ENCODE measurements at places on chromosomes 7 and 10.

- DNase-seq, result no peak
Measured at GRCh38 chr10:95513008-95513589, 48.1 kb downstream of the SORBS1 start.

GRCh38 chr10:28179006-28179742 is 123.7 kb downstream of the MPP7 start:
- peak; percentile 60 for DNase-seq

DNA sequence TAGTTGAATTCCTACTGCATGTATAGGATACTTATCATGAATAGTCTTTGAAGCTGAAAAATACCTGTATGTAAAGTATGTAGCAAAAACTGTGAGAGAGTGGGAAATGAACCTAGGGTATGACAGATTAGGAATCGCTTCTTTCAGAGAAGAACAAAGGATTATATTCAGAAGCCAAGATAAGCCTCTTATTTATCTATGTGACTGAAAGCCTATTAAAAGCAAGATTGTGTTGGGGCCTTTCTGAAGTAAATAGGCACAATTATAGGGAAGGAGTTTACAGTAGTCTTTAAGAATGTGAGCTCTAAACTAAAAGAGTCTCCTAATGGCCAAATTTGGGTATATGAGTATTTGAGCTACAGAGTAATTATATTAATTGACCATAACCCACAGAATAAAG is 102.1 kb downstream of the MTERF1 start:
- DNase-seq, result no peak

- DNase-seq, result no peak
Measured at GRCh38 chr7:97771576-97771975, 39.7 kb downstream of the TAC1 start.

GRCh38 chr10:59002011-59002410 is 174.4 kb upstream of the PHYHIPL start:
- DNase-seq, result no peak

- no peak for DNase-seq
Measured at GRCh38 chr7:16460789-16461493, 4.6 kb downstream of the SOSTDC1 start.

- DNase-seq, result no peak
Measured at GRCh38 chr7:18860221-18860620, 257.2 kb downstream of the TWIST1 start.

DNA sequence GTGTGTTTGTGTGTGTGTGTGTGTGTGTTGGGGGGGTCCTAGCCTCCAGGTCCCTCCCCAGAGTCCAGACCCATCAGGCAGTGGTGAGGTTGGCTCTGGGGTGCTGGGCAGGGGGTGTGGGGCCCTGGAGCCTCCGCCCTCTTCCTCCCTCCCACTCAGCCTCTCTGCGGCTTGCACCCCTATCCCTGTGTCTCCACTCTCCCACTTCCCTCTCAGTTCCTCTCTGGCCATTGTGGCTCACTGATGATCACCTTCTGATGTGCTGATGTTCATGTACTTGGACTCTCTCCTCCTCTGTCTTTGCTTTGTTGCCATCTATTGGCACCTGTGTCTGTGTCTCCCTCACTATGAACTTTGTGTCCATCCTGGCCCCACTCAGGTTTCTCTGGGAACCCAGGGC is 298.7 kb downstream of the ZEB1 start:
- no peak for DNase-seq

GRCh38 chr10:69758310-69758728 is 43.4 kb upstream of the COL13A1 start:
- no peak for DNase-seq

GRCh38 chr10:72367301-72367960 is 12.7 kb upstream of the DNAJB12 start:
- DNase-seq, result no peak

- peak; percentile 18 for DNase-seq
Measured at GRCh38 chr7:141073641-141074161, at the start of gene TMEM178B. Gene TMEM178B (plus strand): TSS chr7:141074064.

GRCh38 chr10:130550952-130551674 is 414.9 kb downstream of the GLRX3 start:
- no peak for DNase-seq

DNA sequence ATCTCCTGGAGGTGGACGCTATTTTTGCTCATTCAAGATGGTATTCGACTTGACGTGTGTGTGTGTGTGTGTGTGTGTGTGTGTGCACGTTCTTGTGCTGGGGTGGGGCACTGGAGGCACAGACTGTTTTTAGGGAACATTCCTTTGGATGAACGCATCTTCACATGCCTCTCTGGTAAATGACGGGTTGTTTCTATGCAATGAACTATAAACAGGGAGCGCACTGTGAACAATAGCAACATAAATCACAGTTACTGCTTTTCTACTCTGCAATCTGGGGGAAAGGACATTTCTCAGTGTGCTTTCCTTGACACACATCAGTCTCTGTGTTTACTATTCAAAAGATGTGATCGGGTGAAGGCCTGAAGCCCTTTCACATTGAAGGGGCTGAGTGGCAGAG is 120.1 kb upstream of the PITRM1 start:
- no peak for DNase-seq

DNA sequence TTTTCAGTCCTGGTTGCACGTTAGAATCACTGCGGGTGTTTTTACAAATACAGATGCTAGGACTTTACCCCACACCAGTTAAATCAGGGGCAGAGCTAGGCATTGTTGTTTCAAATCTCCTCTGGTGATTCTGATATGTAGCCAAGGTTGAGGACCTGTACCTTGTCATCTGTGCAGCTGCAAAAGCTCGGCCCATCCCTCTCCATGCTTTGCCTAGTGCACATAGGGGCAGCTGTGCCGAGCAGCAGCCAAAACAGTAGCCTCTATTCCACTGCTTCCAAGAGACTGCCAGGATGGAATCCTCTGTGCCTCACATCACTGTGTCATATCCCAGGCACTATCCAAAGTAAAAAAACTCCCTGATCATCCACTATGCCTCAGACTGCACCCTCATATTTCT is 181.3 kb downstream of the CDK14 start:
- no peak for DNase-seq

- no peak for DNase-seq
Measured at GRCh38 chr10:101207026-101207425, 22.2 kb downstream of the LBX1 start.

GRCh38 chr7:112185005-112185834 is 21.0 kb downstream of the DOCK4 start:
- no peak for DNase-seq

- no peak for DNase-seq
Measured at GRCh38 chr7:915291-916218, 38.9 kb downstream of the ADAP1 start.

GRCh38 chr10:11563936-11564335 is 47.5 kb downstream of the USP6NL start:
- DNase-seq, result no peak

DNA sequence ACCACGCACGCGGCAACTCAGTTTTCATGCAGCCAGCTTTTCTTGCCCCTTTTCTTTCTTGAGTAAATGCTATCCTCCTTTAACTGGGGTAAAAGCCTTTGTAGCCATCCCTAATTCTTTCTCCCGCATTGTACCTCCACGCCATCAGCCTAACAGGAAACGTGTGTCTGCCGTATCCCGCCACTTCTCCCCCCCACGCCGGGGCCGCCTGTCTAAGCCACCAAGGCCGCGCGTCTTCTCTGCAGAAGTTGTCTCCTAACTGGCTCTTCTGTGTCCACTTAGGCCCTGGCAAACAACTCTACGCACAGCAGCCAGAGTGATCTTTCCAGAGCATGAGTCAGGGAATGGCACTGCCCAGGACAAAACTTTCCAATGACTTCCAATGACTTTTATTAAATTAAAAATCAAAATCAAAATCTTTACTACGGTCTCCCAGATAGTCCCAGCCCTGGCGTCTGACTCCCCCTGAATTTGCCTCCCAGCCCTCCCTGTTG is 74.6 kb downstream of the XRCC2 start:
- no peak for DNase-seq

DNA sequence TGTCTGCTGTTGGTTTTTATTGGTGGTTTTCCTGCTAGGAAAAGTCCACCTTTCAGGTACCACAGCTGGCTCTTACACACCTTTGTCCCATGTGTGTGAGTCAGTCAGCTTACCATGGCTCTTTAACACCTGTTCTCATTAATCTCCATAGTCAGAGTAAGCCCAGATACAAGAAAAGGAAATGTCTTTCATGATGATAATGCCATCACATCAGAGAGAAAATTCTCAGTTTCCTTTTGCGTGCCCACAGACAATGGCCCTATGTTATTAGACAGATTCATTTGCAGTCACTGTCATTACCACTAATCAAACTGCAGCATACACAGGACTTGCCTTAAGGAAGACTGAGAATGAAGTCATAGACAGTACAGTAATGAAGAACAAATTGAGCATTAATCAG is 1583.6 kb upstream of the LRRTM3 start:
- no peak for DNase-seq

- no peak for DNase-seq
Measured at GRCh38 chr10:63753808-63754207, 232.6 kb downstream of the REEP3 start.

DNA sequence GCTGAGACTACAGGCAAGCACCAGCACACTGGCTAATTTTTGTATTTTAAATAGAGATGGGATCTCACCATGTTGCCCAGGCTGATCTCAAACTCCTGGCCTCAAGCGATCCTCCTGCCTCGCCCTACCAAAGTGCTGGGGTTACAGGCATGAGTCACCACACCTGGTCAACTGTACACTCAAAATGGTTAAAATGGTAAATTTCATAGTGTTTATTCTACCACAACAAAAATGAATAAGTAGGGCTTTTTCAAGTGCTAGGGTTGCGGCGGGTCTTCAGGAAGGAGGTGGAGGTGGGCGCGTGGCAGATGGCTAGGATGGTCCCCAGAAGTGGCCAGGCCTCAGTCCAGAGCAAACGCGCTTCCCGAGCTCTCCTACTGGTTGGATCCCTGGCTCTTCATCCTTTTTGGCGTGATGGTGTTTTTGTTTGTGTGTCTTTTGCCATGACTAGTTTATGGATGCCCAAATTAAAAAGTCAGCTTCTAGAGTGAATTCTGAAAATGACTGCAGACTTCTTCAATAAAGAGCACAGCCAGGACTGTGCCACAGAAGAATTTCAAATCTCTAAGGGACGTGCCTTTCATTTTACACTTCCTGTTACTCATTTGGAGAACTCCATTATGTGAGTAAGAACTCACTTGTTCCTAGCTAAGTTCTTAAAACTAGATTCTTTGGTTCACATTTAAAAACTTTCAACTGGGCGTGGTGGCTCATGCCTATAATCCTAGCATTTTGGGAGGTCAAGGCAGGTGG is 73.9 kb downstream of the TMEM130 start:
- DNase-seq, result no peak

GRCh38 chr10:79488336-79488735 is 24.0 kb upstream of the EIF5AL1 start:
- DNase-seq, result no peak

DNA sequence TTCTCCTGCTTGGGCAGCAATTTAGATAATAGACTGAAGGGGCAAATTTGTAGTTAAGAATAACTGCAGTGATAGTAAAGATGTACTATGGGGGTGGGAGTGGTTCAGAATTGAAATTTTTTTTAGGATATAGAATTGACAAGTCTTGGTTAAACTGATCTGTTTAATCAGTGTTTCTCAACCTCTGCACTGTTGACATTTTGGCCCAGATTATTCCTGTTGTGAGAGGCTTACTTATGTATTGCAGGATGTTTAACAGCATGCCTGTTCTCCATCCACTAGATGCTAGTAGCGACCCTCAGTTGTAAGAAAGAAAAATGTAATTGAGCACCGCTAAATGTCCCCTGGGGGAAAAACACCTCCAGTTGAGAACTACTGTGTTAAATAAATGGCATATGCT is 176.5 kb downstream of the CCDC7 start:
- DNase-seq, result no peak

GRCh38 chr7:129469930-129470329 is 32.4 kb upstream of the SMKR1 start:
- no peak for DNase-seq

DNA sequence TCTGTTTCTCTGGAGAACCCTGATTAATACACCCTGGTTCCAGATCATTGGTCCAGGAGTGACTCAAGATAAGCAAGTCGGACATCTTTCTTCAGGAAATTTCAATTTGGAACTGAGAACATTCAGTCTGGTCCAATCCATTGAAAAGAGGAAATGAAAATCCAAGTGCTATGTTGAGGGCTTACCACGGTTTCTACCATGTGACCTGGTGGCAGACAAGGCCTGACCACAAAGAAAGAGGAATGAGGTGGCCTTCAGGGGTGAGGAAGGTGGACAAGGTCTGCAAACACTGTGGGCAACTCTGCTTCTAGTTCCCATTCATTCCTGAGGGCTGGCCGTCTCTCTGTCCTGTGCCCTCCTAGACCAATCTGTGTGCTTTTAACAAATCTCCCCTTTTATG is 149.2 kb upstream of the GHITM start:
- DNase-seq, result no peak

DNA sequence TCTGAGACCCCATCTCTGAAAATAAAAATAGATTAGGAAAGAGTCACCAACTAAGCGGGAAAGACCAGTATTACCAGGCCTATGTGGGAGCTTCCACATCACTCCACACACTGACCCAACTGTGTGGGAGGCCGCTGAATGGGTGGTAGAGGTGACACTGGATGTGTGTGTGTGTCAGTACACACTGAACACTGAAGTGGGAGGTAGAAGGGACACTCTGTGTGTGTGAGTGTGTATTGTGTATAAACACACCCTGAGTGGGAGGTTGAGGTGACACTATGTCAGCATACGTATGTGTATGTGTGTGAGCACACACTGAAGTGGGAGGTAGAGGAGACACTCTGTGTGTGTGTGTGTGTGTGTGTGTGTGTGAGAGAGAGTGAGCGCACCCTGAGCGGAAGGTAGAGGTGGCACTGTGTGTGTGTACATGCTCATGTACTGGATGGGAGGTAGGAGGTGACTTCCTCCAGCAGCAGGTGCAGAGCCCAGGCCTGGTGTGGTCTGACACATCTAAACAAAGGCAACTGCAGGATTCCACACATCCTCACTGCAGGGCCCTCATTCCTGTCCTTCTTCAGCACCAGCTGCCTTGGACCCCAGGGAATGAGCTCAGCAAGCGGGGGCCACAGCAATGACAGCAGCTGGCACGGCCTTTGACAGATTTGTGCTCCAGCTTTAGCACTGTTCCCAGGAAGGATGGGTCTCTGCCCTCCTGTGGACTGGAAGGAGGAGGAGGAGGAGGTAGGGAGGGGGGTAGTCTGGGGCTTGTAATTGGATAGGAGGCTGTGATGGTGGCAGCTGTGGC is 26.5 kb upstream of the RBM20 start:
- DNase-seq, result no peak

DNA sequence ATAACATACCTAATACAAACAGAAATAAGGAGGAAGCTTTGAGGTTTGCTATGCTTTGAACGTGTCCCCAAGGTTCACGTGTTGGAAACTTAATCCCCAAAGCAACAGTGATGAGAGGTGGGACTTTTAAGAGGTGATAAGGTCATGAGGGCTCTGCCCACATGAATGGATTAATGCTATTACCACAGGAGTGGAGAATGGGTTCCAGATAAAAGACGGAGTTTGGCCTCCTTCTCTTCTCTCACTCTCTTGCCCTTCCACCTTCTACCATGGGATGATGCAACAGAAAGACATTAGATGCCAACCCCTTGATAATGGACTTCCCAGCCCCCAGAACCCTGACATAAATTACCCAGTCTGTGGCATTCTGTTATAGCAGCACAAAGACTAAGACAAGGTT is 9.6 kb downstream of the ITGB1 start:
- no peak for DNase-seq
